ENCODE measurements at places on chromosomes 3 and 15.

GRCh38 chr15:32831485-32831884 lies 113.7 kb downstream of the GREM1 start:
- no peak for DNase-seq

DNA sequence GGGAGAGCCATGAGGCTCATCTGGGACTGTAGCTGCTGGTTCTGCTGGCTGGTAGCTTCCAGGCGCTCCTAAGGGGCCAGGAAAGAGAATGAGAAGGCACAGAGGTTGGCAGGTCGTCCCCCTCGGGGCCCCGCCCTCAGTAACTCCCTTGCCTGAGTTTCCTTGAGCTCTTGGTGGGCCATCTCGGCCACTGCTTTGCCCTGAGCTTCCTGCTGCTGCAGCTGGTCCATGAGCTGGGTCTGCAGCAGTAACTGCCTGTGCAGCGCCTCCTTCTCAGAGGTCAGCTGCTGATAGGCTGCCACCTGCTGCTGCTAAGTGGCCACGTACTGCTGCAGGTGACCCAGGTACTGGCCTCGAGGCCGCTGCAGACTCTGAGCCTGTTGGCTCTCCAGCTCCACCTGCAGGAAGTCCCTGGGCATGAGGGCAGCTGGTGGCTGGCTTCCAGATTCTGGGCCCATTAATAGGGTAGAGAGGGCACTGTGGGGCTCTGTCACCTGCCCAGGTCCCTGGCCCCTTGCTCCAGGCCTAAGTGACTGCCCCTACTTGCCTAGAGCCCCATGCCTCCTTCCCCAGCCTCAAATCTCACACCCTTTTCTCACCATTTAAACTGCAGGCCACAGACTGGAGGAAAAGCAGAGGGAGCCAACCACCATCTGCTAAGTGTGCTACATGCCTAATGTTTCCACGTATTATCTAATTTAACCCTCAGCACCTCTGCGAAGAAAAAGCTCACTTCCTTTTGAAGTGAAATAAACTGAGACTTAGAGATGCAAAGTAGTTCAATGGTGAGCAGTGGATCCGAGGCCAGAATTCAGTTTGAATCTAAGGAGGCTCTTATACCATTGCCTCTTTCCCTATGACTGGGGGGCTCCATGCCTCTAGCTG lies 10.8 kb upstream of the VPS33B start:
- DNase-seq, result no peak

- no peak for DNase-seq
Observed at GRCh38 chr3:58470363-58471024, 21.4 kb upstream of the KCTD6 start.

- DNase-seq, result peak; percentile 4
Observed at GRCh38 chr15:55770806-55771205, 27.9 kb upstream of the PRTG start.

All from NCI-H2227 treated with DMSO at 0.1 percent for 48 hours (cell line).